BE2C (cell line): ENCODE measurements at places on chromosomes 6 and 20.
A peak's percentile ranks its signal among the peaks of the same experiment; 100 is the strongest.

GRCh38 chr6:35305117-35305516 is 7.5 kb downstream of the DEF6 start:
- no peak for DNase-seq

- no peak for DNase-seq
Measured at GRCh38 chr6:91018586-91018985, 431.7 kb upstream of the MAP3K7 start.

DNA sequence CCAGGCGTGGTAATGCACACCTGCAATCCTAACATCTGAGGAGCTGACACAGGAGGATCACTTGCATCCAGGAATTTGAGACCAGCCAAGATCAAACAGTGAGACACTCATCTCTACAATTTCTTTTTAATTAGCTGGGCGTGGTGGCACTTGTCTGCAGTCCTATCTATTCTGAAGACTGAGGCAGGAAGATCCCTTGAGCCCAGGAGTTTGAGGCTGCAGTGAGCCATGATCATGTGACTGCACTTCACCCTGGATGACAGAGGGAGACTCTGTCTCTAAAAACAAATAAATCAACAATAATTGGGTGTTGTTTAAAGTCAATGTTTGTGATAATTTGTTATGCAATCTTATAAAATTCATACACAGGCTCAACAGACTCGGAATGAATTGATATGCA is 18.0 kb upstream of the HLA-A start:
- no peak for DNase-seq

GRCh38 chr6:106534564-106534982 is 94.7 kb downstream of the RTN4IP1 start:
- DNase-seq, result no peak

DNA sequence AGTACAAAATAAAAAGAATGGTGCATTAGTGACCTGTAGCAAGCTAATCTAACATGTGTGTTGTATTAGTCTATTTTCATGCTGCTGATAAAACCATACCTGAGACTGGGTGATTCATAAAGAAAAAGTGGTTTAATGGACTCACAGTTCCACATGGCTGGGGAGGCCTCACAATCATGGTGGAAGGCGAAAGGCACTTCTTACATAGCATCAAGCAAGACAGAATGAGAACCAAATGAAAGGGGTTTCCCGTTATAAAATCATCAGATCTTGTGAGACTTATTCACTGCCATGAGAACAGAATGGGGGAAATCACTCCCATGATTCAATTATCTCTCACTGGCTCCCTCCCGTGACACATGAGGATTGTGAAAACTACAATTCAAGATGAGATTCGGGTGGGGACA is 45.4 kb upstream of the AIG1 start:
- no peak for DNase-seq

DNA sequence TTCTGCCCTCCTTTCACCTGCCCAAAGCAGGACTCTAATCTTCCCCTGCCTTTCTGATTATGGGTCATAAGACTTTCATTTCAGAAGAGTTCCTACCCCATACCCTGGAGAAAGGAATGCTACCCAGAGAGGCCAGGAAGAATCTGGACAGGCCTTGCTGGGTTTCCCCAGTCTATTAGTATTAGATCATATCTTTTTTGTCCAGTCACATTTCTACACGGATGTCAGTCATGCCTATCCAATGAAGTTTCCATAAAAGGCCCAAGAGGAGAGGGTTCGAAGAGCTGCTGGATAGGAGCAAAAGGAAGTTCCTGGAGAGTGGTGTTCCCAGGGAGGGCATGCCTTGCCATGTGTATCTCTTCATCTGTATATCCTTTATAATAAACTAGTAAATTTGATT is 3.2 kb downstream of the POLH start:
- DNase-seq, result no peak

- no peak for DNase-seq
Measured at GRCh38 chr20:19560881-19561480, 197.1 kb upstream of the RIN2 start.

- DNase-seq, result no peak
Measured at GRCh38 chr20:17580895-17581294, 11.0 kb downstream of the DSTN start.

GRCh38 chr6:122734529-122735395 is 44.8 kb upstream of the FABP7 start:
- DNase-seq, result no peak

GRCh38 chr6:16413399-16413798 is 175.0 kb downstream of the GMPR start:
- DNase-seq, result no peak

DNA sequence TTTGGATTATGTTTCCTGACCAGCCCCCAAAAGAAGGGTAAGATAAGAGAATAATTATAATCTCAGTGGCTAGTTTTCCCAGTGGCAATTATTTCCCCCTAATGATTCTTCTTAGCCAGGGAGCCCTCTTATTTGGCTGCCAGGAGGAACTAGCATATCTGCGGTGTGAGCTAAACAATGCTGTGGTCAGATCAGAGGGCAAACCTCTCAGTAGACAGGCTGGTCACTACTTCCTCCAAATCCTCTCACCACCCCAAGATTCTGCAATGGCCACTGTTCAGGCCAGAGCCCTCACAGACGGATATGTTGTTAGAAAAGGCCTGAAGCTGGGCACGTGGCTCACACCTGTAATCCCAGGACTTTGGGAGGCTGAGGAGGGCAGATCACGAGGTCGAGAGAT is 273.4 kb upstream of the SASH1 start:
- no peak for DNase-seq

DNA sequence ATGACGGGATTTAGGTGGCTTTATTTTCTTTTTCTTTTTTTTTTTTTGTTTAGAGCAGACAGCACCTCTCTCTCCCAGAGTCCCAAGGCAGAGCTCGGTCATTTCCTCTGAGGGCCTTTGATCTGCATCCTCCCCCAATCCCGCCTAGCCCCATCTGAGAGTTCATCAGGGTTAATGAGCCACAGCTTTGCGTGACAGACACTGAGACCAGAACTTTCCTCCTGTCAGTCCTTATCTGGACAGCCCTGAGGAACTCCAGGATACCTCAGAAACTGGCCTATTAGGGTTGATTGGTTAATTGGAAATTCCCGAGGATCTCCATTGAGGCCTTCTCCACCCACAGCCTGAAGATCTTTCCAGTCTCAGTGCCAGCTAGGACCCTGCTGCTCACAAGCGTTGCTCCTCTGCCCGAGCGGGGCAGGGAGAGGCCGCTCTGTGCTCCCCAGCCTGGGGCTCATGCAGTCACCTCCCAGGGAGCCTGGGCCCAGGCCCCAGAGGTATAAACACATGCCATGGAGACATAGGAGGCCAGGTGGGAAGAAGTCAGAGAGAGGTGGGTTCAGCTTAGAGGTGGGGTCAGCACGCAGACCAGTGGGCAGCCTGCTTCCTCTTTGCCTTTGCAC is 1.4 kb upstream of the LRRN4 start:
- DNase-seq, result peak; percentile 51
